ENCODE measurements at places on chromosomes 6 and 20.

DNA sequence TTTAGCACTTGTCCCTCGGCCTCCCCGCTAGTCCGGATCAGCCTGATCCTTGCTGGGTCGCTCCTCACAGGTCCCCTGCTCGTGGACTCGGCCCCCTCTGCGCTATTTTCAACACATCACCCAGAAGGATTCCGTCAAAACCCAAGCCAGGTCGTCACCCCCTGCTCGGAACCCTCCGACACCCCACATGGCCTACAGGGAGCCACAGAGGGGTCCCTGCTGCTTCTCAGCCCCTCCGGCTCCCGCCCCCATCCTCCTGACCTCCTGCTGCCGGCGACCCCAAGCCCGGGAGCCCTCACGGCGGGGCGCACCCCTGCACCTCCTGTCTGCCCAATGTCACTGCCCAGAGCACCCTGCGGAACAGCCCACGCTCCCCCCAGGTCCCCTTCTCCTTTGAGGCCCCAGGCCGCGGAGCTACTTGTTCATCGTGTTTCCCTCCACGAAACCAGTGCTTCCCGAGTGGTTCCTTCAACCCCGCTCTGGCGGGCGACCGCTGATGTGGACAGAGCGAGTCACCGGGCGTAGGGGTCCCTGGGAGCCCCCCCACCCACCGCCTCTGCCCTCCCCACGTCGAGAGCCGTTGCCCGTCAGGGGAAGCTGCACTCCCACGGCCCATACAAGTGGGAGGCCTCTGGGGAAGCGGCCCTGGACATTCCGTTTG lies 638 bp upstream of the MYL9 start:
- no peak for DNase-seq

DNA sequence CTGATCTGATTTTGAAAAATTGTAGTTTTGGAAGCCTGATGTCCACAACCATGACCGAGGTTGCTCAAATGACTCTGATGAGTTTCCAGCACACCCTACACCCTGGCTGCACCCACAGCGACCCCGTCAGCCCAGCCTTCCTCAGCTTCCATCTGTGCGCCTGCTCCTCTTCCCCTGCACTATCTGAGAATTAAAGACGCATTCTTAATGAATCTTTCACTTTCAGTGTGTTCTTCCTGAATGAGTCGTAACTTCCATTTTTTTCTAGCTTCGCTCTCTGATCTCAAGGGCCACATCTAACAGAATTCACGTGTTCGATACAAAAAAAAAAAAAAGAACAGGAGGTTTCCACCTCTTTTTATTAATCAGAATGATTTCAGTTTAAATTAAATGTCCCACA lies 21.3 kb upstream of the RREB1 start:
- no peak for DNase-seq

DNA sequence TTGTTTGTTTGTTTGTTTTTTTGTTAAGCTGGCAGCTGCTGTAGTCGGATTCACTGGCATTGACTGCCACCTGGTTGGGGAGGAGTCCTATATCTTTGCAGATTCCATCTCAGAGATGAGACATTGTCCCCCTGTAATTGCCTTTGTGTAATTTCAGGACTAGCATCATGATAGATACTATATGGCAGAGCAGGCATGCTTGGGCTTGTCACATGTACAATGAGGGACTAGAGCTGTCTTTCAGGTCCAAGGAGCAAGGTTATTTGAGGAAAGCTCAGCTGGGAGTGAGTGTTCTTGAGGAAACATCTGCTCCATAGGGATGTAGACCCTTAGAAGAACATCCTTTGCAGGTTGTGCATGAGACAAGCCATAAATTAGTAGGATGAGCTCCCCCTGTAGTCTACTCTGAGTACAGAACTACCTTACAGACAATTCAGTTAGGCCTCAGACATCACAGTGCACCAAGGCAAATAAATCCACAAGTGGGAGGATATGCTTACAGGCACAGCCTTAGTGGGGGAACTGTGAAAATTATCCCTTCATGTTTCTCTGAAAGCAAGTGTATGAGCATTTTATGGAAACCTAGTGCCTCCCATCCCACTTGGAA lies 62.1 kb downstream of the BMP2 start:
- DNase-seq: no peak

DNA sequence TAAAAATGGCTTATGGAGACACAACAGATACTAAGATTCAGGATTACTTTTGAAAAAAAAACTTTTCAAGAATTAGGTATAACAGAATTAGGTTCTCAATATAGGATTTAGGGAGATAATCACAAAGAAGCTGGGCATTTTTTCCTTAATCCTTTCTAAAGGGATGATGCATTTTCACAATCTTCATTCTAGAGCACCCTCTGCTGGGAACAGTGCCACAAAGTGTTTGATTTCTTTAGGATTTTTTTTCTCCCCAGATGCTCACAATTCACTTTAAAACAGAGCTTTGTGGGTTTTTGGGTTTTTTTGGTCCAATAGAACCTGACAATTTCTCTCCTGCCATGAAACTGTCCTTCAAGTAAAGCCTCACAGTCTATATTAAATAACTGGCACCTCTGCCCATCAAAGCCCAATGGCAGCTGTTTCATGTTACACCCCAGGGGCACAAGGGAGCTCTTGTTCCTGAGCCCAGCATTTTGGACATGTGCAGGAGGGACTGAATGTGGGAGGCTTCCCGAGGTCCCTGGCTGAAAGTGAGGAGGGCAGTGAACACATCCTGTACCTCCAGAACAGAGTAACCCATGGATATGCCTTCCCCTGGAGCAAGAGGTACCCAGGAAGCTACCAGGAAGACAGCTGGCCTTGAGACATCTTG lies 39.7 kb downstream of the PREP start:
- no peak for DNase-seq

DNA sequence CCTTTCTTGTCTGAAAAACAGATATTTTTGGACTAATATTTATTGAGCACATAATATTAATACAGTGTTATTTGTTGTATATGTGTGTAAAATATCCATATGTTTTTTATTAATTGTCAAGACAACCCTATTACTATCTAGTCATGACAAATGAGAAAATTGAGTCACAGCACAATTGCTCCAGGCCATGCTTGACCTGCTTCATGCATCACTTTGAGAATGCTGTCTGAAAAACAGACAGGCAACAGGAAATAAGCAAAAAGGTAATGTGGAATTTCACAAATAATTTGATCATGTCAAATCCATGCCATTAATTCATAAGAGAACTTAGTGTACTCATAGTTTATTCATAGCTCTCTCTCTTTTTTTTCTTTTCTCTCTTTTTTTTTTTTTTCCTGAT lies 246.5 kb downstream of the RIMS1 start:
- DNase-seq: no peak

DNA sequence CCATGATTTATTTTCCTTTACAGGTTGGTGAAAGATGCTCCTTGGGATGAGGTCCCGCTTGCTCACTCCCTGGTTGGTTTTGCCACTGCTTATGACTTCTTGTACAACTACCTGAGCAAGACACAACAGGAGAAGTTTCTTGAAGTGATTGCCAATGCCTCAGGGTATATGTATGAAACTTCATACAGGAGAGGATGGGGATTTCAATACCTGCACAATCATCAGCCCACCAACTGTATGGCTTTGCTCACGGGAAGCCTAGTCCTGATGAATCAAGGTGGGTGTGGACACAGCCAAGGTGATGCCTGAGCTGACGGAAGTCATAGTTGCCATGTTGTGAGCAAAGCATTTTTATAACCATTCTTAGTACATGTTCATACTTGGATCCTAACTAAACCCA lies 34.6 kb upstream of the CALHM6 start:
- no peak for DNase-seq

- DNase-seq: no peak
Observed at GRCh38 chr6:38773338-38773737, 58.2 kb downstream of the DNAH8 start.

DNA sequence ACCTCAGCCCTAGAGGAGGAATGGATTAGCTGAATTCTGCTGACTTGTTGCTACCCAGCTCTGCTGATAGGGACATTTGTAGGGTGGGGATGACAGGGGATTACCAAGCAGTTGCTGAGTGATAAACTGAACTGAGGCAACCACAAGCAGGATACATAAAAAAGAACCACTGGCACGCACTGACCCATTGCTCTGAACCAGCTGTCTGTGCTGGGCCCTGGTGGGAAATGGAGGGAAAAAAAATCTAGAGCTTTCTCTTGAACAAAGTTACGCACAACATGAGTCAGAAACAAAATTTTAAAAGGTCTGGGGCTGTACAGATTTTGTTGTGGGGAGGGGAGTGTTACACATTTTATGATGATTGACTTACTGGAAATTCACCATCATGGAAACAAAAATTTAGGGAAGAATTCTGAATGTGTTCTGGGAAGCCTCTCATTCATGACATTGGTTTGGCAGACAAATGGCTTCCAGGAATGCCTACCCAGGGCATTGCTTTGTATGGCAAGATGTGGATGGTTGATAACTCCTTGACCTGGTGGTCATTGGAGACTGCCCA lies 37.7 kb downstream of the FOXO3 start:
- peak; percentile 5 for DNase-seq

Data from stimulated activated CD4-positive, alpha-beta T cell treated with anti-CD3 and anti-CD28 coated beads, Interleukin-2, amount 100 ng/mL, for 48 hours (primary cell).